ENCODE measurements at places on chromosomes 3 and 15.

DNA sequence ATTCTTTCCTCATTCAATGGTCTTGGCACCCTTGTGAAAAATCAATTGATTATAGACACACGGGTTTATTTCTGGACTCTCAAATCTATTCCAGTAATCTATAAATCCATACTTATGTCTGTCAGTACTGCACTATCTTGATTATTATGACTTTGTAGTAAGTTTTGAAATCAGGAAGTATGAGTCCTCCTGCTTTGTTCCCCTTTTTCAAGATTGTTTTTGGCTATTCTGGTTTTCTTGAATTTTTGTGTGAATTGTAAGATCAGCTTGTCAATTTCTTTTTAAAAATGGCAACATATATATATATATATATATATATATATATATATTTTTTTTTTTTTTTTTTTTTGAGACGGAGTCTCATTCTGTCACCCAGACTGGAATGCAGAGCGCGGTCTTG, 32.3 kb upstream of the CFAP20DC start:
- DNase-seq = no peak

GRCh38 chr3:191376516-191377141, 46.3 kb upstream of the UTS2B start:
- DNase-seq = no peak

GRCh38 chr15:80512726-80513660, 108.8 kb downstream of the ARNT2 start:
- no peak for DNase-seq

DNA sequence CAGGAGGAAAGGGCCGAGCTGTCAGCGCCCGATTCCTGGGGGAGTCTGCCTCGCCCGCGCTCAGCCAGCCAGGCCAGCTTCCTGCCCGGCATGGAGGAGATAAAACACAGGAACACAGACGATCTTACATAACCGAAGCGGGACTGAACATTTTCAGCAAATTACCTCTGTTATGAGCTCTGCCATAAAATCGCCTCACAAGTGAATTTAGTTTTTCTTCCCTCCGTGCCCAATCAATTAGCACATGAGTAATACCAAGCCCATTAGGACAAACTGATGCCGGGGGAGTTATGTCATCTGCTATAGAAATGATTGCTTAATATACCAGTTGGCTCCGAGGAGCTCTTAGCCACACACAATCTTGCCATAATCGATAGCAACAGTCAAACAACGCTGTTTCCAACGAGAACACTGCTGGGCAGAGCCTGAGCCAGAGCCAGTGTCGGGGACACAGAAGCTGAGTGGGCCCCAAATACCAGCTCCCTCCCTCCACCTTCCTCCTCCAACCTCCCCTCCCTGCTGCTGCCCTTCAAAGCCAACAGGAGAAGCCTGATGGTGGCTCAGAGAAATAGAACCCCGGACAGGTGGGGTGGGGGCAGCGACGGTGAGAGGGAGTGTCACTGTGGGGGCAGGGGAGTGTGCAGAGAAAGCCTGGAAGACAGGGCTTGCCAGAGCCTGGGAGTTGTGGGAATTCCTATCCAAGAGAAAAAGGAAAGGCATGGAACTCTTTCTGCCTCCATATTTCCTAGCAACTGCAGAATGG, 279.4 kb upstream of the TLE3 start:
- no peak for DNase-seq

GRCh38 chr15:40313531-40314398, 6.0 kb upstream of the PLCB2 start:
- no peak for DNase-seq

Data from mesothelial cell of epicardium (in vitro differentiated cells).